Adipocyte (in vitro differentiated cells): ENCODE measurements at places on chromosomes 2 and 18.

GRCh38 chr2:46706264-46706983 lies 209.2 kb downstream of the MCFD2 start:
- DNase-seq = peak; percentile 52

DNA sequence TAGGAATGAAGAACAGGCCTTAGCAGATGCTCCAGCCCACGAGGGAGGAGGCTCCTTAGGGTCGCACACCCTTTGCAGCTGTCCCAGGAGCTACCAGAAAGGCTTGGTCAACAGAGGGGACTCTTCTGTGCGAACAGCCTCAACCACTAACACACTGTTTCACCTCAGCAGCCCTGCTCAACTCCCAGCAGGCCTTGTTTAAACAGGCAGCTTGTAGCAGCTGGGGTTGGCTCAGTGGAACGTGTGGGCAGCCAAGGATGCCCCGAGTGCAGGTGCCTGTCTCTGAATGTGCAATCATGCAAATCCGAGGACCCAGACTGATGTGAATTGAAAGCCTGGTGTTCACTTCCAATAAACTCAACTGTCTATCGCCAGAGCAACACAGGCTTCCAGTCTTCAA lies 88.7 kb upstream of the CXCR4 start:
- no peak for DNase-seq

DNA sequence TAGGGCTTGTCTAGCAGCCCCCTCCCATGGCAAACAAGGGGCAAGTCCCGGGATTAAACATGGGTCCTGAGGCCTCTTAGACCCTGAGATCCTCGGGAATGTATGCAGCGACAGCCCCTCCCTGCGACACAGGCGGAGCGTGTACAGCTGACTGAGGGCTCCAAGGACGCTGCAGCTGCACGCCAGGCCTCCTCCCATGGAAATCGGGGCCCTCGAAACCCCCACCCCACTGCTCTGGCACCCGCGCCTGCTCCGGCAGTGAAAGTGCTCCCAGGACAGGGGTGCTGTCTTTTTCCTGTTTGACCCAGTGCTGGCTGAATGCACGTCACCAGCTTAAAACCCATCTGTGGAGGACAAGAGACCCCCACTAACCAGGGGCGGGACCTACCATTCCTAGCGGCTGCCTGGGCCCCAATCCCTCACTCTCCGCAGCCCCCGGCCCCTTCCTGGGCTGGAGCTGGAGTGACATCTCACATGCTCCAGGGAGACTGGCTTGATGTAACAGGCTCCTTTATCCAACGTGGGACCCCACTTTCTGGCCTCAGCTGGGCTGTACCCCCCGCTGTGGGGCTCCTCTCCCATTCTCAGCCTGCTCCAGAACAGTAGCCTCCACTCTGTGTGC lies 247.7 kb downstream of the TWIST2 start:
- no peak for DNase-seq

- no peak for DNase-seq
Measured at GRCh38 chr2:236675526-236675925, 105.9 kb downstream of the ACKR3 start.

DNA sequence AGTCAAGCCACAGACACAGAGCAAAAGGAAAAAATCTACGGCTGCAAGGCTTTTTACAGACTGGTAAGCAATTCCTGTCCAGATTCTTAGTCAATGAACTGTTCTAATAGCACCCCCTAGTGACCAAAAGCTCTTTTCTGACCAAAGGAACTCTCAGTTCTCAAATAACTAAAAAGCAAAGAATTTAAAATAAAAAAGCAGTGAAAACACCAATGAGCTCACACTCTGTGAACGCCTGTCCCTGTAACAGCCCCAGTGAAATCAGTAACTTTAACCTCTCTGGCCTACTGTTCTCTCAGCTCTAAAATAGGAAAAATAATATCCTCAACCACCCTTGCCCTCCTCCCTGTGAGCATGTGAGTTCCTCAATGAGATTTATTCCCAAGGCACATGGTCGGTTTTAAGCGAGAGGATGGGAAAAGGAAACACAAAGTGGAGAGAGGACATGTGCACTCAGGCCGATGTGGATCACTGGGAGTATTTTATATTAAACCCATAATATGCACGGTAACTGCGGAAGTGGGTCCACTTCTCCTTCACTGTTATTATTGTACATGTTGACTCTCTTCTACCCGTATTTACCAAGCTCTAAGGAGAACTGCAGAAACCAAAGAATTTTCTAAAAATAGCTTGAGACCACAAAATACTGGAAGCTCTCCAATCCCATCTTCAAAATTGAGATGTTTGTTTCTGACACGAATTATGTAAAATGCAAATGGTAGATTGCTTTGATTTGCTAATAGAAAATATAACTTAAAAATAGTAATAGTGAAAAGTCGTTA lies 128.5 kb downstream of the STK39 start:
- DNase-seq = peak; percentile 94

DNA sequence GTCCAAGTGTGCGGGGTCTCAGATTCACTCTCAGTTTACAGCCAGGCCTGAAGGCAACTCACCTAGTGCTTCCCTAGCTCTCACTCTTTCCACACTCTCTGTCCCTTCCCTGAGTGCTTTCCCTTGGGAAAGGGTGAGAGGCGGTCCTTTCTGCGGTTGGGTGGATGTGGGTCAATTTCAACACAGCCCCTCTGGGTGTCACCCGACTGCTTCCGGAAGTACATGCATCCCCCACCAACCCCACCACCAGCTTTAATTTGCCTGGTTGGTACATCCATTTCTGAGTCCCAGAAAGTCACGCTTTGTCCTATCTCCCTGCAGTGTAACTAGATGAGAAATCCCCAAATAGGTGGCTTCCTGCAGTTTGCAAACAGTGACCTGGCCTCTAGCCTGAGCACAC lies 307.3 kb upstream of the MEIS1 start:
- DNase-seq = no peak

- no peak for DNase-seq
Measured at GRCh38 chr2:199160081-199160480, 297.7 kb downstream of the SATB2 start.

DNA sequence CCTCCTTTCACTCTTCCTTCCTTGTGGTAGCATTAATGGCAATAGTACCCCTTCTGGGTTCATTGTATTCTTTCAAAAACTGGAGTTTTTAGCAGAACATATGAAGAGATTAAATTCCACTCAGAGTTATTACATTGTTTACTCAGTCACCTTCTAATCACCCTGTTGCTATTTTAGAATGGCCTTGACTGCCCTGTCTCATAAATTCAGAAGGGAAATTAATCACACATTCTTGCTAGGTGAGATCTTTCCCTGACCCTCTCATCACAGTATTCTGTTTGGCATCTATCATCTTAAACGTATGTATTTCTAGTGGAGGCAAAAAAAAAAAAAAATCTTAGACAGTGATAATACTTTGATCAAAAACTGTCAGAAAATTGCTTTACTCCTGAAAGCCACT lies 760.4 kb downstream of the ADCYAP1 start:
- DNase-seq = no peak
